Body of pancreas (tissue), 4 donors: ENCODE measurements at places on chromosomes 5 and 9.

GRCh38 chr9:75707191-75707590, 183.3 kb upstream of the PCSK5 start:
- DNase-seq, result no peak

- DNase-seq, result no peak
These were observed 92.1 kb downstream of the PIP5K1B start for GRCh38 chr9:68797116-68797515.

DNA sequence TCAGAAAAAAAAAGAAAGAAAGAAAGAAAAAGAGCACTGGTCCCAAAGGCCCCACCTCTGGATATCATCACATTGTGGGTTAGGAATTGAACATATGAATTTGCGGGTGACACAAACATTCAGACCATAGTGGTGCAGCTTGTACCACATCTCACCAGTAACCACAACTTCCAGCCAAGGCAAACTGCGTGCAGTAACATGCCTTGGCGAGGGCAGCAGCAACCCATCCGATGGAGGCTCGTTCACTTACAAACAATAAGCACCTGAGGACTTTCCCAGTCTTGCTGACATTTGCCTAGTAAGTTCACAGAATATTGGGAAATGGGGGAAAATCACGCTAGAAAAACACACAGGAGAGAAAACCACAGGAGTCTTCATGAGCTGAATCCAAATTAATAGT, 508.1 kb downstream of the ZNF608 start:
- no peak for DNase-seq

- no peak for DNase-seq
These were observed 42.3 kb upstream of the DMAC1 start for GRCh38 chr9:7841831-7842230.

DNA sequence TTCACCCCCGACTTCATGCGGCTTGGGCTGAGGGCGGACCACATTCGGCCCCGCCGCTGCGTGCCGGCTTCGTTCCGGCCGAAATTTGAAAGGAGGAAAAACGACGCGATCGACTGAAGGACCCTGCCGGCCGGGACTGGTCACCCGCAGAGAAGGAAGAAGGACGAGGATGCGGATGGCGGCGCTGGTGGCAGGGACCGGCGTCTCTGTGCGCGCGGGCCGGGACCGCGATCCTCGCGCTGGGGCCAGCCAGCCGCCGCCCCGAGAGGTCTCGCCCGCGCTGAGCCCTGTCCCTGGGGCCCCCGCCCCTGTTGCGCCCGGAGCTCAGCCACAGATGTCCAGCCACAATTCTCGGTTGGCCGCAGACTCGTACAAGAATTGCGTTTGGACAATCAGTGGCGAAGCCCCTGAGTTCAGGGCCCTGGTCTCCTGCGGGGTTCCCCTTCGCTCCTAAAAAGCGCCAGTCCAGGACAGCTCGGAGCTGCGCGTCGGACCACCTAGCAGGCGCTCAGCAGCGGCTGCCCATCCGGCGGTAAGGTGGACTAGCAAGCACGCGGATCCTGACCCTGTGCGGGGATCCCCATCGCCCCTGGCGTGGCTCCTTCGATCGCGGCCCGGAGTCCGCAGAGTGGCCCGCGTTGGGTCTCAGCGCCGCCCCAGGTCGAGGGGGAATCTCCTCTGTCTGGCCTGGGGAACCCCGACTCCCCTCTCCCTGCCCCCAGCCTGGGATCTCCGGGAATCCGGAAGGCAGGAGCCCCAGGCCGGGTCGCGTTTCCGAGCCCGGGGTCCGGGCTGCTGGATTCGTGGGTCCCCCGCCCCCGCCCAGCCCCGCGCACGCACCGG, 21.3 kb downstream of the URM1 start:
- no peak for DNase-seq

DNA sequence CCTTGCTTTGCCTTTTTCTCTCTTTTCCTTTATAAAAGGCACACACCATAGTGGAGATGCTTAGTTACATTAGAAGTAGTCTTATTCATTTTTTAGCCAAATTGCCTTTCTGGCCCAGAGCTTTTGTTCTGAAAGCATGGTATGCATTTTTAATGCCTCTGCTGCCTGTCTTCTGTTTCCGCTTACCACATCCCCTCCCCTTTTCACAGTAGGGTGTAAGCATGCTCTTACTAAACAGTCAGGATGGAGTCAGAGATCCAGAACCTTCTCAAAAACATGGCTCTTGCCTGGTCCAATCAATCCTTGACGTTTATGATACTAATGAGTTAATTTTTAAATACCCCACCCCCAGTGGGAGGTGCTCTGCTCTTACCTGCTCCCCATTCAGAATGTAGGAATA, 22.5 kb downstream of the PPP3R2 start:
- no peak for DNase-seq

GRCh38 chr5:58671155-58671554, 88.3 kb downstream of the RAB3C start:
- DNase-seq, result peak; percentile 67

GRCh38 chr9:70586476-70586875, 172.0 kb upstream of the KLF9 start:
- DNase-seq, result no peak
